Calu3 (cell line): ENCODE measurements at places on chromosomes 11 and 22. TPM values are rescaled to one million over a fixed set of nuclear protein-coding genes. Genes with fewer than 3 reads are reported as not detected.
A peak's percentile ranks its signal among the peaks of the same experiment; 100 is the strongest.

DNA sequence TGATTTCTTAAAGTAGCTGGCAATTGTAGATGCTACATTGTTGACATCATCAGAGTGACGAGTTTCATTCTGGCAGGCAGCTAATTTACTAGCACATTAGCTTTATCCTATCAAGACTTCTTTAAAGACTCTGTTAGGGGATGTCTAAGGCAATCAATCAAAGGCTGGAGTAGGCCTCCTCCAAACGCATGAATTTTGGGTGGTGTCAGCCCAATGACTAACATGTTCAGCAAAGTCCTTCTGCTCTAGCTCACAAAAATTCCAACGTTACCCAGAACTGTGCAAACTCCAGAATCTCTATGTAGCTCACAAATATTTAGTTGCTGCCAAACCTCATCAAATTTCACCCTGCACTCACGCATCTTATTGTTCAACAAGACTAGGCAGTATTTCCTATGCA is 395.6 kb downstream of the DLG2 start:
- DNase-seq, result no peak

DNA sequence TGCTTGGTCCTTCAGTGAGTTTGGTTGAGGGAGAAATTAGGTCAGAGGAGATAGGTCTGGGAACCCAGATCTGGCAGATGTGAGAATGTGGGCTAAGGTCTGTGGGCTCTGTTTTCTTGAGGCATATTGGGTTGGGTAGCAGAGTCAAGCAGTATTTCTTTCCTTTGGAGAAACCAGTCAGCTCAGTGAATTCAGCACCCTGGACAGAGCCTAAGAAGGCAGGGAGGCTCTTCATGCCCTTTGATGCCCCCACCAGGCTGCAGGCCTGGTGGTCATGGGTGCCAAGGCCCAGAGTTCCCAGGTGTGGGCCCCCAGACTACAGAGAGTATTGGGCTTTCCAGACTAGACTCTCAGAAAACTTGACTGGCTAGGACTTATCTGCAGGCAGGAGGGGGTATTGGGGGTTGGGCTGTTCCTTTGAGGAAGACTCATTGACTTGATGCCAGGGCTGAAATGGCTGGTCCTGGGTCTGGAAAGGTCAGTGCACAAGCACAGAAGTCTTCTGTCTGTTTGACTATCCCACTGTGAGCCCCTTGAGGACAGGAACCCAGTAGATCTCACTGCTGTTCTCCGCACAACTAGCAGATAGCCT is 45.3 kb upstream of the NECTIN1 start:
- DNase-seq, result peak; percentile 7

GRCh38 chr11:75816561-75817239 is 1.7 kb downstream of the UVRAG start:
- no peak for DNase-seq

DNA sequence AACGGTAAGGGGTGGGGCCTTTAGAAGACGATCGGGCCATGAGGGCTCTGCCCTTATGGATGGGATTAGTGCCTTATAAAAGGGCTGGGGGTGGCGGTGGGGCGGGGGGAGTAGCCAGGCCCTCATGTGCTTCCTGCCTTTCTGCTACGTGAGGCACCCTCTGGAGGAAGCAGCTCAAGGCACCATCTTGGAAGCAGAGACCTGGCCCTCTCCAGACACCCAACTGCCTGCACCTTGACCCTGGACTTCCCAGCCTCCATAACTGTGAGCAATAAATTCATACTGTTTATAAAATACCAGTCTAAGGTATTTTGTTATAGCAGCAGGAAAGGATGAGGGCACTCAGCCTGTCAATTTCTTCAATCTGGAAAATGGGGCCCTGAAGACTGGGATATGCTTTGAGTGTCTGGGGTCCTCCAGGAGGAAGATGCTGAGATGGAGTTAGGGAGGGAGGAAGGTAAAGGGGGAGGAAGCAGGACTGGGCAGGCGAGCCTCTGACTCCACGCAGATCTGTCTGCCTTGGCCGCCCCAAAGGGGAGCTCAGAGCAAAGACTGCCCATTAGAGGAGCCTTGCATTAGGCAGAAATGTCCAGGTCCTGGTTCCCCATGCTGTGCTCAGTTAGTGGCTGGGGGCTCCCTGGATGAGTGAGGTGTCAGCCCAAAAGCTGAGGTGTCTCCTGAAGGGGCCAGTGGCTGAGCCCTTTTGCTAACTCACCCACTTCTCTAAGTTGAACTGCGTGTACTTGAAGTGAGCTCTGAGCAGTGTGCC is 5.3 kb downstream of the CABP2 start:
- DNase-seq, result no peak

DNA sequence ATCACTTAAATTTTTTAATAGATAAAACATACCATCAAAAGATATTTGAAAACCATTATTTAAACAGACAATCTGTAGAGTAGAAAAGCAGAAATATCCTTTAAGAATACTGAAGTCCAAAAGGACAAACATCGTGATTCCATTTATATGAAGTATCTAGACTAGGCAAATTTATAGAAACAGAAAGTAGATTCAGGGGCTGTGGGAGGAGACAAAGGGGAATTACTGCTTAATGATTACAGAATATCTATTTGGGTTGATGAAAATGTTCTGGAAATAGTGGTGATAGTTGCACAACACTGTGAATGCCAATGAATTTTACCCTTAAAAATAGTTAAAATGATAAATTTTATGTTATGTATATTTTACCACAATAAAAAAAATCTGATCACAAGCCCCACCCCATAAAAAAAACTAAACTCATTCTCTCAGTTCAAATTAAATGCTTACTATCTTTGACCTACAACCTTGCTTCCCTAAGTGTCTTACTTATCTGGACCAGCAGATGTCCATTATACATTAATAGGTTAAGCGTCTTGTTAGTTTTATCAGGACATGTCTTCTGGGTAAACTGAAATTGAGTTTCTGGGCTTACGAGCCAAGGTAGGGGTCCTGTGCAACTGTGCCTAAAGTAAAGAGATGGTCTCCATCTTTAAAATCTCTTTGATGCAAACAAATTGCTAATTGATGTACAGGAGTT is 86.3 kb downstream of the FCHSD2 start:
- DNase-seq, result no peak

GRCh38 chr11:4433856-4434255 is 15.2 kb upstream of the OR52K2 start:
- no peak for DNase-seq

DNA sequence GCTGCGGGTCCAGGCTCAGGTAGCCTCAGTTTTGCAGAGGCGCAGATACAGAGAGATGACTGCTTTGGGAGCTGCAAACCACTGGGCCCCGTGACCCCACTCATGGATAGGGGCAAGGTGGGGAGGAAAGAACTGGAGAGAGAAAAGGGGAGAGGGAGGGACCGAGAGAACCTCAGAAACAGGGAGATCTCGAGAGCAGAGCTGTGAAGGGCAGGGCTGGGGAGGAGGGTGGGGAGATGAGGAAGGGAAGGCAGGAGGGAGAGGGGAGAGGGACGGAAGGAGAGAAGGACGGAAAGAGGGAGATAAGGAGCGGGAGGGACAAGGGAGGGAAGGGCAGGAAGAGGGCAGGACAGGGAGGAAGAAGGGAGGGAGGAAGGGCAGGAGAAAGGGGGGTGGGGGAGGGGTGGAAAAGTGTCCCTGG is 46.3 kb downstream of the IGLL1 start:
- DNase-seq, result no peak

GRCh38 chr22:29270475-29271271 is 2.6 kb downstream of the EWSR1 start:
- no peak for DNase-seq

- no peak for DNase-seq
These were observed 65.7 kb downstream of the SGSM1 start for GRCh38 chr22:24871611-24872205.

GRCh38 chr22:20591295-20591645 is 83.9 kb downstream of the MED15 start:
- no peak for DNase-seq

DNA sequence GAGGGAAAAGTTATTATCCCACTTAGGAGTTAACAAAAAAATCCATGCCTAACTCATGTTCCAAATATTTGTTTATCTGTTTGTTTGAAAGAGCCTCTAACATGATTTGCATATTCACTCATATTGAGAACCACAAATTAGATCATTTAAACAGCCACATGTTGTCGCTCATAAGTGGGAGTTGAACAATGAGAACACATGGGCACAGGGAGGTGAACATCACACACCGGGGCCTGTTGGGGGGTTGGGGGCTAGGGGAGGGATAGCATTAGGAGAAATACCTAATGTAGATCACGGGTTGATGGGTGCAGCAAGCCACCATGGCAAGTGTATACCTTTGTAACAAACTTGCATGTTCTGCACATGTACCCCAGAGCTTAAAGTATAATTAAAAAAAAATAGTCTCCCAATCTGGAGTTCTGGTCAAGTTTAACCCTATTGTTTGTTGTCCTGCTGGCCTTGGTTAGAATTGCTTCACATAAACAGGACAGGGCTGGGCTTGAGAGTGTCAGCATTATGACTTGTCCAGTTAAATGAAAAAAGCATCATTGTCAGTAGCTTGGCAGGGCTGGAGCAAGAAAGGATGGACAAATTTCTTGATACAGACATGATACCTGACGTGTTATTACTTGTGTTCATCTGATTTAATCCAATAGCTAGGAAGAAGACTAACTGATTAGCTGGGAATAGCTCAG is 57.8 kb upstream of the PSMA1 start:
- no peak for DNase-seq

GRCh38 chr11:133172349-133172748 is 360.0 kb downstream of the OPCML start:
- no peak for DNase-seq

DNA sequence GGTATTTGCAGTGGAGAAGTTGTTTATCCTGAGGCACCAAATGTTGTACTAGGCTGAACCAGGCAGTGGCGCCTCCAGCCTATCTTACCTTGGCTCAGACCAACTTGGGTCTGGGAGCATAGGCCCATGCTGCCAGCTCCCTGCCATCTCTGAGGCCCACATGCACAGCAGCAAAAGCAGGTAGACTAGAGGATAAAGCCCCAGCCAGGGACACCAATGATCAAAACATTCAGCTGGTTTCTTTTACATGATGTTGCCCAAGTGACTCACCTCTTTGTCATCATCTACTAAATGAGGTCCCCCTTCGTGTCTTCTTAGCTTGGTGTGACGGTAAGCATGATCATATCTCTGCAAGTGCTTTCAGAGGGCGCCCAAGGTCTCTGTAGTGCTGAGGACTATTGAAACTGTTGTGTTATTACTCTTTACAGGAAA is 112.1 kb upstream of the DRD2 start:
- no peak for DNase-seq

- no peak for DNase-seq
These were observed 10.9 kb downstream of the TCIRG1 start for GRCh38 chr11:68049509-68050370.

GRCh38 chr11:108805030-108805429 is 140.2 kb downstream of the DDX10 start:
- no peak for DNase-seq

DNA sequence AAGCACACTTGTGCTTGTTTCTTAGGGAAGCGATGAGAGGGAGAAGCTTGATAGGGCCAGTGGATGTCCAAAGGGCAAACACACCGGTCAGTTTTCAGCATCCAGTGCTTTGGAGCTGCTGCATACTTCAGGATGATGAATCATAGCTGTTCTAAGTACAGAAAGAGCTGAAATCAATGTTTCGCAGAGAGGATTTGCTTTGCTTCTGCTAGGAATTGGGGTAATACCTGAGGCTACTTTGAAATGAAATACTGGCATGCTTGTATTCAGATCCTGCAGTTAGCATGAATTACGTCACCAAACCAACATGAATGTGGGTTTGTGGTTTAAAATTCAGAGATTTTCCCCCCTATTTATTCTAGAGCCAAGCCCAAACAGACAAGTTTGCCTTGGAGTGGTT is 41.7 kb upstream of the SC5D start:
- no peak for DNase-seq

GRCh38 chr22:49992921-49993648 is 19.5 kb downstream of the IL17REL start:
- peak; percentile 78 for DNase-seq

DNA sequence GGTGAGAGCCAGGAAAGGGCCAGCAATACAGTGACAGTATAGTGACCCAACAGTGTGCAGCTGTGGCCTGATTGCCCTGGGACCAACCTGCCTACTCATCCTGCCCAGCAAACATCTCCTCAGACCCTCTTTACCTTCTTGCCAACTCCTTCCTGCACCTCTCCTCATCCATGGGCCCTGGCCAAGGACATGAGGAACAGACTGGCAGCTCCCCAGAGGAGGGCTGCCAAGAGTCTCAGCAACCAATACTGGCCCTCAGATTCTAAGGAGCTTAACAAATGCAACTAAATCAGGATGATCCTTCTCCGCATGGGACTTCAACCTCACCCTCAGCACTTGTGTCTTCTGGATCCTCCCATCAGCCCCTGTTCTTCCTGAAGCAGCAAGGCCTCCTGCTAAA is 77.0 kb downstream of the RPL27A start:
- no peak for DNase-seq

GRCh38 chr22:36350751-36351594 is 36.8 kb downstream of the MYH9 start:
- no peak for DNase-seq

DNA sequence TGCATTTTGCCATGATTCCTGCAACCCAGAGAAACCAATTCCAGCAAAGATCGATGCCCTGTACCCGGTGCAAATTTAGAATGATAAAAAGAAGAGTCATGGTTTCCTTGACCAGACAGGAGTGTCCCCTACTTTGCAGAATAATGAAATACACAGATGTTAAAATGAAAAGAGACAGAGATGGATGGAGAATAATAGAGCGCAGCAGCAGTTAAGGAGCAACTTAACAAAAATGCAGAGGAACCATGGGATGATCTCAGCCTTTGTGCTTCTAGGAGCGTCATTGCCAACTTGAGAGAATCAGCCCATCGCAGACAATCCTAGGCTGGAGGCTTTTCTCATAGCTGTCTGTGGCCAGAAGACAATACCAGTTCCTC is 127.1 kb downstream of the LDLRAD3 start:
- DNase-seq, result no peak

GRCh38 chr22:39522567-39523300 is 2.4 kb downstream of the ATF4 start:
- DNase-seq, result peak; percentile 25

- DNase-seq, result no peak
These were observed 21.6 kb downstream of the TMPRSS5 start for GRCh38 chr11:113684496-113684895.

- DNase-seq, result peak; percentile 54
These were observed 41.1 kb downstream of the GRAMD4 start for GRCh38 chr22:46661221-46661851.

The PNPLA5 gene
- not detected in 2 replicates for total RNA-seq

The MRPL21 gene
- total RNA-seq, result 79.7 and 83.4 TPM in 2 replicates

The BARX2 gene
- 41.6 and 42.9 TPM in 2 replicates for total RNA-seq

The TRIM77 gene
- not detected in 2 replicates for total RNA-seq

The GLB1L2 gene
- 15.5 and 19.0 TPM in 2 replicates for total RNA-seq

The TRIM49D1 gene
- not detected in 2 replicates for total RNA-seq

The OR4C45 gene
- not detected in 2 replicates for total RNA-seq

The KCNK4 gene
- not detected in 2 replicates for total RNA-seq
